ENCODE measurements at places on chromosomes 6 and 20.

DNA sequence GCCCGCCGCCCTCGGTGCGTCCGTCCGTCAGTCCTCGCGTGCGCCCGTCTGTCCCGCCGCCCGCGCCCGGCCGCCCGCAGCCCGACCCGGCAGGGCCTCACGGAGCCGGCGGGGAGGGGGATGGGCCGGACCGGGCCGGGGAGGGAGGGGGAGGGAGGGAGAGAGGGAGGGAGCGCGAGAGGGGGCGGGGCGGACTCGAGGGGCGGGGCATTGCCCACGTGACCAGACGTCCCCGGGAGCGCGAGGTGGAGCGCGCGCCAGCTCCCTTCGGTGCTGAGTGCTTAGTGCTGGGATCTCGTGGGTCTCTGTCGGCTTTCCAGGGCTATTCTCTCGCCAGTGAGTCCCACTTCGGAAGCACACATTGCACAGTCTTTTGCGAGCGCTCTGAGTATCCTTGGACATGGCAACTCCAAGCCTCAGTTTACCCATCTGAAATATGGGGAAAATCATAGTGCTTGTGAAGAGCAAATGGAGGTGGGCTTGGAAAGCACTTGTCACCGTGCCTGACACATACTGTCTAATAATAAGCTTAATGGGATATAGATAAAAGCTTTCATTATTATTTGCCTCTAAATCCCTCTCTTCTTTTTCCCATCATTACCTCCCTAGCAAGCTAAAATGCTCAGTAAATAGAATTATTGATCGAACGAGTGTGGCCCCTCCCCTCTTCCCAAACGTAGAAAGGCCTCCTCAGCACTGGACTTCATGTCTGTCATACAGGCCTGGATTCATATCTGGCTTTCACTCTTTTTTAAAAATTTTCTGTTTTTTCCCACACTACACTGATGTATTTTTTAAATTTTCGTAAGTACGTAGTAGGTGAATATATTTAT lies at the start of gene NCOA6:
TSS of gene NCOA6 (minus strand) at position 122 of the 833 bp plus-strand sequence. CDS start 43,296 bp downstream, outside the sequence.
- DNase-seq, result peak; percentile 51

DNA sequence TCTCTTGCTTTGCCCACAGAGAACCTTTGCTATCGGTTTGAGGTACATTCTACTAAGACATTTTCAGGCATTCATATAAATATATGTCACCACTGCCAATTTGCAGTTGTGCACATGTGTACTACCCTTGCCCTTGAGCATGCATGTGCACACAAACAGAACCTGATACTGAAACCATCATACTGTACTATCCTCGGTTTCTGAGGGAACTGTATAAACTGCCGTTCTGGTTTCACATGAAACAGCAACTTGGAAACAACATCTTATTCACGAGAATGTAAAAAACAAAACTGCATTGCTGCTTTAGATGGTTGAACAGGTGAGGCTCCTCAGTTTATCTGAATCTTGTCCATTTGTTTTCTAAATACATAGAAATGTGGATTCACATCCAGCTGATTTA lies 151.2 kb upstream of the TMEM170B start:
- DNase-seq, result no peak

GRCh38 chr6:79841577-79842375 lies 105.6 kb downstream of the ELOVL4 start:
- DNase-seq, result no peak

- DNase-seq, result peak; percentile 86
These were observed at the start of gene DEK for GRCh38 chr6:18264219-18264922. Gene DEK (minus strand): TSS chr6:18264530. CDS start chr6:18263987, 543 bp downstream.

GRCh38 chr6:73937805-73938204 lies 241.8 kb downstream of the CD109 start:
- no peak for DNase-seq

DNA sequence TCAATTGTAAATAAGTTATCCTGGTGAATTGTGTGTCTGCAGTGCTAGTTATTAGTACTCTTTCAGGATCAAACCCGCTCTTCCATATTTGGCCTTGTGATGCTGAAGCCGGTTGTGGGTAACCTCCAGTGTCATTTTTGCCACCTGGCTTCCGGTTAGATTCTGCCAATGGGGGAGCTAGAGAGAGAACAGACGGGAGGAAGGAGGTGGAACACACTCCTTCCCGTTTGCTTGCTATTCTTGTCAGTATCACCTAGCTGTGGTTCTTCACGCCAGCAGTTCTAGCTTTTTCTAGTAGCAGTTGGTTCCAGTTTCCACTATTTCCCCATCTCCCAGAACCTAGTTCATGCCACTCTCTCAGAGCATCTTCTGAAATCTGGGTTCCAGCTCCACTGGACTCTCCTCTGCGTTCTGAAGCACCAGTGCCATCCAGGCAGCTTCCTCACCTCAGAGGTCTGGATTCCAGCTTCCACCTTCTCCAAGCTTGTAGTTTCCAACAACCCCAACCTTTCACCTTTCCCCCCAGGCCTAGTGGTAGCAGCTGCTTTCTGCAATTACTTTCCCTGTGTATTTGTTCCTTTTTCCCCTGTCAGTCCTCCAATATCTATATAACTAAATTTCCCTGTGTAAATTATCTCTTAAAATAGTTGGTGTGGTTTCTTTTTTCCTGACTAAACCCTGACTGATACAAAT lies 46.9 kb upstream of the LOC128125822 start:
- DNase-seq, result no peak

DNA sequence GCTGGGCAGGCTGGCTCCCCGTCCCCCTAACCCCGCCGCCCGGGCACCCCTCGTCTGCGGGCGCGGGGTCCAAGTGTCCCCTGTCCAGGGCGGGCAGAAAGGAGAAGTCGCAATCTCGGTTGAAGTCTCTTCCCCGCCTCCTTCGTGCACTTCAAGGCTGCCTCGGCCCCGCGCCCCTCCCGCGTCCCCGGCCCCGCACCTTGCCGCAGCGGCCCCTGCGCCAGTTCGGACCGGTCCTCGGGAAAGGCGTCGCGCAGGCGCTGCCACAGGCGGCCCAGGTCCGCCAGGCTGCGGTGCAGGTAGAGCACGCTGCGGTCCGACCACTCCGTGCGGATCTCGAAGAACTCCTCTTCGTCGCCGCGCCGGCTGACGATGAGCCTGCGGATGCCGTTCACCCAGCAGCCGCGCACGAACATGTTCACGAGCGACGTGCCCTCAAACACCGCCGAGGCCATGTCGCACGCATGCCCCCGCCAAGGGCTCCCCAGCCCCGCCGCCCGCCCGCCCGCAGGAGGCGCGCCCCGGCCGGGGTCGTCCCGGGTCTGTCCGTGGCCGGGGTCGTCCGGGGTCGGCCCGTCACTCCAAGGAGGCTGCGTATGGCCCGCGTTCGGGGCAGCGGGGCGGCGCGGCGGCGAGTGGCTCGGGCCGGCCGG lies at the start of gene PXDC1:
TSS of gene PXDC1 (minus strand) at position 637 of the 653 bp plus-strand sequence. CDS start at position 455, 182 bp downstream.
- DNase-seq, result no peak

Data from hypothalamus (tissue), 51 donors.